ENCODE measurements at places on chromosomes 13 and 19.

- no peak for DNase-seq
Measured at GRCh38 chr13:45752510-45752909, 50.4 kb downstream of the CBY2 start.

- no peak for DNase-seq
Measured at GRCh38 chr19:41298348-41298964, 11.5 kb upstream of the CCDC97 start.

DNA sequence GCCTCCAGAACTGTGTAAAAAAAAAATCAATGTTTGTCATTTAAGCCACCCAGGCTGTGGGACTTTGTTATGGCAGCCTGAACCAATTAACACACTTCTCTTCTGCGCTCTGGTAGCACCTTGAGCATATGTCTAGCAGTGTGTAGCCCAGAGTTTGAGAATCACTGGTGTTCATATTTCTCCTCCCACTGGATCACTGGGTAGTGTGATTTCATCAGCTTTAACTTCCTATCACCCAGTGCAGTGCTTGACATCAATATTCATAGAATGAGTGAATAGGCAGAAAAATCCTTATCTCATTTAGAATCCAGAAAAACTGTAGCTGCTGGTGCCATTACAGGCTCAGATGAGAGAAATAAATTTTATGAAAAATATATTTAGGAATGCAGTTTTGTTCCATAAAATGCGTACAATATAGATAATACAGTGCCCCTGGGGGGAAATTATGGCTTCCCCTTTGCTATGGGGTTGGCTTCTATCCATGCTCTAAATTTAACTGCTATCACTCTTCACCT lies 30.7 kb upstream of the WASF3 start:
- no peak for DNase-seq

- peak; percentile 22 for DNase-seq
Measured at GRCh38 chr13:103517066-103517767, 451.0 kb upstream of the SLC10A2 start.

- no peak for DNase-seq
Measured at GRCh38 chr19:55047951-55048350, 9.9 kb upstream of the GP6 start.

- DNase-seq = no peak
Measured at GRCh38 chr13:27508802-27509201, 58.4 kb upstream of the MTIF3 start.

DNA sequence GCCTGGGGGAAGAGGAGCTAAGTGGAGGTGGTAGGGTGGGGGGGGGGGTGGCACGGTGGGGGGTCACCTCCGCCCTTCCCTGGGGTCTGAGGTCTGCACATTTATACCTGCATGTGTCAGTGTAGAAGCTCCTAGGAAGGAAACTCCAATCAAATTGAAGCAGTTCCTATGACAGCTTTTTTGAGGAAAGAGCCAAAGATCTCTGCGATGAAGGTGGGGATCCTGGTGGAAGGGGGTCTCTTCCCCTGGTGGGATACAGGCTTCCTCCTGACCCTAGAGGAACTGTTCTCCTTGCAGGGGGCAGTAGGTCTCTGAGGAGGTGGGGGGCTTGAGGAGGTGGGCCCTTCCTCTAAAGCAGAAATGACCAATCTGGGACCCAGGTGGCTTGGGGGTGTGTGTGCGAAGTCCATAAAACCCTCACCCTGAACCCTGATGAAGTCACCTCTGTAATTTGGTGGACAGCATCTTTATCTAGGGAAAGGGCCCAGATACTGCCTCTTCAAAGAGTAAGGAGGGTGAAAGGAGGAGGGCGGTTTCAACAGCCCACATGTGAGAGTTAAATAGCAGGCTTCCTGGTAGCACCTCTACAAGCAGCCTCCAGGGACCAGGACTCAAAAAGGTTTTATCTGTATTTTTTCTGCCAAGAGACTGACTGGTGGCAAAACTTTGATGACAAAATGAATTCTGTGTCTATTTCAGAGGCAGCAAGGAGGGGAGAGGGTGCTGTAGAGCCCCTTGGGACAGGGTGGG lies 12.9 kb downstream of the RANBP3 start:
- DNase-seq = no peak

DNA sequence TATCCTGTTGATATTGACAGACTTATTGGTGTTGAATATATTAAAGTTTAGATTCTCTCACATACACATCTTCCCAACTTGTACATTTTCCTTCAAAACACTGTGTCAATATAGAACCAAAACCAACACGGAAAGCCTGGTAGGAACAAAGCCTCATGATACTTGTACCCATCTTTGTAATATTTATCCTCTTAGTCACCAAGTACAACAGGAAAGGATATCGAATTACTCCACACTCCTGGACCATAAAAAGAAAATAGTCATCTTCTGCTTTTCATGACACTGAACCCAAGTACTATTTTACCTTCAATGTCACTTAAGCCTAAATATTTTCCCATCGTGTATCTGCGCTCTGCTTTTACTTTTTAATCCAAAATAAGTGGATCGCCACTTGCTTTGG lies 702.9 kb upstream of the PCDH9 start:
- no peak for DNase-seq

- no peak for DNase-seq
Measured at GRCh38 chr13:66477816-66478215, 752.3 kb downstream of the PCDH9 start.

- DNase-seq = no peak
Measured at GRCh38 chr19:2361246-2362045, 1.4 kb downstream of the TMPRSS9 start.

- no peak for DNase-seq
Measured at GRCh38 chr13:29801102-29801501, 49.3 kb downstream of the UBL3 start.

- no peak for DNase-seq
Measured at GRCh38 chr19:30222428-30222873, 149.7 kb upstream of the ZNF536 start.

- no peak for DNase-seq
Measured at GRCh38 chr19:7722231-7722651, 9.7 kb downstream of the CLEC4G start.

- DNase-seq = no peak
Measured at GRCh38 chr13:99439048-99439447, 62.2 kb upstream of the TM9SF2 start.

- no peak for DNase-seq
Measured at GRCh38 chr19:36009633-36010379, 1.2 kb upstream of the SYNE4 start.

GRCh38 chr13:46181377-46181839 lies 569 bp downstream of the LCP1 start:
- no peak for DNase-seq

DNA sequence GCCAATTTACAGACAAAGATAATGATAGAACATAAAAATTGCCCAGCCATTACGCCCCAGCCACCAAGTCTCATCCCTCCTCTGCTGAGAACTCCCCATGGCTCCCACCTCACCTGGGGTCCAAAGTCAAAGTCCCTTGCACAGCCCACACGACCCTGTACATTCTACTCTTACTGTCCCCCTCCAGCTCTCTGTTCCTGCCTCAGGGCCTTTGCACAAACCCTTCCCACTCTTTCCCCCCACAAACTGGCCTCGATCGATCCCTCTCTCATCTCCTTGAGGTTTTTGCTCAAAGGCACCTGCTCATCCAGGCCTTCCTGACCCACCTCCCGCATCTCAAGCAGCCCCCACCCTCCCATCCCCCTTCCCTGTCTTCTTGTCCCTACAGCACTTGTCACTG lies 1.3 kb downstream of the DOCK6 start:
- no peak for DNase-seq

- no peak for DNase-seq
Measured at GRCh38 chr19:47096721-47097120, 16.9 kb downstream of the ZC3H4 start.

GRCh38 chr13:38473305-38473704 lies 123.7 kb downstream of the UFM1 start:
- DNase-seq = no peak

- no peak for DNase-seq
Measured at GRCh38 chr19:40685563-40685962, 4.9 kb downstream of the NUMBL start.

GRCh38 chr13:68292601-68293000 lies 1062.5 kb upstream of the PCDH9 start:
- DNase-seq = no peak

GRCh38 chr19:18450931-18451836 lies 13.3 kb upstream of the ISYNA1 start:
- no peak for DNase-seq

- peak; percentile 61 for DNase-seq
Measured at GRCh38 chr13:36919833-36920615, at the start of gene SMAD9. SMAD9 (minus strand) TSS chr13:36920238; CDS start chr13:36879689, 40,549 bp downstream.

DNA sequence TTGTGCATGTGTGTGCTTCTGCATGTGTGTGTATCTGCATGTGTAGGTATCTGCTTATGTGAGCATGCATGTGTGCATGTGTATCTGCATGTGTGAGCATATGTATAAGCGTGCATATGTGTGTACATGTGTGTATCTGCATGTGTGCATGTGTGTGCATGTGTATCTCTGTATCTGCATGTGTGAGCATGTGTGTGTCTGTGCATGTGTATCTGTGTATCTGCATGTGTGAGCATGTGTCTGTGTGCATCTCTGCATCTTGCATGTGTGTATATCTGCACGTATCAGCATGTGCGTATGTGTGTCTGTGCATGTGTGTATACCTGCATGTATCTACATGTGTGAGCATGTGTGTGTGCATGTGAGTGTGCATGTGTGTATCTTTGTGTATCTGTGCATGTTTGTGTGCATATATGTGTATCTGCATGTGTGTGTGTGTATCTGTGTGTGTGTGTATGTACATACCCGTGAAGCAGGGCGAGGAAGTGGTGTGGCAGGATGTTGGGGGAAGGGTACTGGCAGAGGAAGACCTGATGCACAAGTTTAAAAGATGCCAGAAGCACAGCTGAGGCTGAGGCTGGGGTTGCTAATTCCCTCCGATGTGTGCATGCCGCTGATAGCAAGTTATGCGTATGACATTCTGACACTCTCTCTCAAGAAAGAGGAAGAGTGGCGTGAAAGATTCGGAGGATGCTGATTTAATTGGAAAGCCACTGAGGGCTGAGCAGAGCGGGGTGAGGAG lies 64.2 kb downstream of the TEX29 start:
- DNase-seq = peak; percentile 51

DNA sequence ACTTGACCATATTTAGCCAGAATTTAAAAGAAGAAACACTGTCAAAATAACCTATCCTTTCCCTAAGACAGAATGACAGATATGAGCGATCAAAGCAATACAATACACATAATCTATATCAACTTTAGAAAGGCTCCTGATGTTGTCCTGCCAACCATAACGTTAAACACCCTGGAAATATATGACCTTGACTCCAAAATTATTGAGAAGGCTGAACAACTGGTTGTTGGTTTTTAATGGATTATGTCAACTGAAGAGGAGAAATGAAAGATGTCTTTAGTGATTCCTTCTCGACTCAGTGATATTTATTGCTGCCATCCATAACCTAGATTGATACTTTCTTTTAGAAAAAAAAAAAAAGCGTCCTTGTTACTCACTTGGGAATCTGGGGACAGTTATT lies 957.2 kb downstream of the SLITRK1 start:
- DNase-seq = no peak

DNA sequence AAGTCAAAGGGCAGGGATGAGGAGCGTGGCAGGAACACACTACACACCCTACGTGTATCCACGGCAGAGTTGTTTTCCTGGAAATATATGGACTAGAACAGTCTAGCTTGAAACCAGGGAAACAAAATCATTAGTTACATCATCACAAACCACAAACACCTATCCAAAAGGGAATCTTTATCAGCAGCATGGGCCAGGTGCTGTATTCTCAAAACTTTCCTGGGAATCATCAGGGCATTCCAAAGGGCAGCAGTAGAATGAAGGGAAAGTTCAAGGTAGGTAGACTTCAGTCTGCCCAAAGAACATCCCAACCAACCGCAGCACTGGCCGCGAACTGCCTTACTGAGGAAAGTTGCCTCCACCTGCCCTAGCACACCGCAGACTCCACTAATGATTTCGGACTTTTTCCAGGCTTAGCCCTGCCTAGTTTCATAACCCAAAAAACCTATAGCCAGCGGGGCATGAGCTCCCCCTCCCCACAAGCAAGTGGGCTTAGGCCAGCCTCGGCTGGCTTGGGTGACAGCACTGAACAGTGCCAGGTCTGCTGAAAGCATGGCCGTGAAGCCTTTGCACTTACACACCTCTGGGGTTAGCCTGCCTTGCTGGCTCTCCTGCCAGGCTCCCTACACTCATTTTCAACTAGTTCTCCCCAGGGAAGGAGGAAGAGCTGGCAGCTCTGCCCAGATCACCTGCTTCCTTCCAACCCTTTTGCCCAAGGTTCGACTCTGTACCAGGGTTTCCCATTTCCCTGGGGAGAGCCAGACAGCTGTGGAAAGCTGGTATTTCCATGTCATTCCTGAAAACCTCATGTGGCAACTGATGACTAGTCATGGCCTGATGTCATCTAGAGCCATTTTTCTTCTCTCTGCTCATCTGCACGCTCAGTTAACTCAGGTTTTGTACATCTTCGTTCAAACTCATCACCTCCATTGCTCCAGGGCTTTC lies 77.3 kb upstream of the UBAC2 start:
- no peak for DNase-seq

GRCh38 chr19:38032151-38032550 lies 125.1 kb downstream of the SIPA1L3 start:
- DNase-seq = no peak

- DNase-seq = no peak
Measured at GRCh38 chr19:18176367-18177310, 3.0 kb downstream of the IFI30 start.

GRCh38 chr13:110218581-110219201 lies 88.3 kb downstream of the COL4A1 start:
- no peak for DNase-seq

- DNase-seq = no peak
Measured at GRCh38 chr19:35990771-35991730, 3.9 kb upstream of the SDHAF1 start.

DNA sequence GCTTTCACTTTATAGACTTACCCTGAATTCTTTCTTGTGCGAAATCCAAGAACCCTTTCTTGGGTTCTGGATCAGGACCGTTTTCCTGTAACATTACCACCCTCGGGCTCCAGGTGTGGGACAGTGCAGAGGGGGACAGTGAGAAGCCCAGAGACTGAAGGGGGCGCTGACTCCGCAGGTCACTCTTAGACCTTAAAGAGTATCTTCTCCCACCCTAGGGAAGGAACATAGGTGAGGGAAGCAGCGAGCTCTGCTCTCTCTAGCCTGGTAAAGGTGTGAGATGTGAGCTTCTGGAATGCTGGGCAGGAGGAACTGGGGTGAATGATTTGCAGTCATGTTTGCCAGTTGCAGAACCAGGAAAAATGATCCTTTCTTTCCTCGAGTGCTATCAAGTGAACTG lies 80.8 kb upstream of the ZNF507 start:
- no peak for DNase-seq

- DNase-seq = no peak
Measured at GRCh38 chr19:13366529-13367143, 139.6 kb downstream of the CACNA1A start.

DNA sequence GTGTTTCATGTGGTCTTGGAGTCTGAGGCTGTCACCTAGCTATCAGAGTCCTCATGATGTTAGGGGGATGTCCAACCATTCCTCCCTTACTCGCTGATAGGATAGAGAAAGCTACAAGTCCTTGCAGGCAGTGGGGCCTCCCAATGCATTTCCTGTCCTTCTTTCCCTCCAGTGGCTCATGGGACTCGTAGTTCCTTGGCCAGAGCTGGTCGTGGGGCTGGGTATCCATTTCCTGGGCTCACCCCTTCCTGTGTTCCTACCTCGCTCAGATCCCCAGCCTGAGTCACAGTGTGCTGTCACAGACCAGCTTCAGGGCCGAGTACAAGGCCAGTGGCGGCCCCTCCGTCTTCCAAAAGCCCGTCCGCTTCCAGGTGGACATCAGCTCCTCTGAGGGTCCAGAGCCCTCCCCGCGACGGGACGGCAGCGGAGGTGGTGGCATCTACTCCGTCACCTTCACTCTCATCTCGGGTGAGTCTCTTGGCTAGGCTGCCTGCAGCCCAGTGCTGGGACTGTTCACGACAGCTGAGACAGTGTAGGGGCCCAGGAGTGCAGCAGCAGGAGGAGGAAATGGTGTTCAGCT lies 19.1 kb downstream of the TMEM150B start:
- no peak for DNase-seq

Measured in NCI-H748 treated with DMSO at 0.1 percent for 48 hours (cell line).